Effector CD4-positive, alpha-beta T cell (primary cell): ENCODE measurements at places on chromosomes 6 and 20.

GRCh38 chr20:11267131-11267761 lies 593.4 kb upstream of the JAG1 start:
- no peak for DNase-seq

DNA sequence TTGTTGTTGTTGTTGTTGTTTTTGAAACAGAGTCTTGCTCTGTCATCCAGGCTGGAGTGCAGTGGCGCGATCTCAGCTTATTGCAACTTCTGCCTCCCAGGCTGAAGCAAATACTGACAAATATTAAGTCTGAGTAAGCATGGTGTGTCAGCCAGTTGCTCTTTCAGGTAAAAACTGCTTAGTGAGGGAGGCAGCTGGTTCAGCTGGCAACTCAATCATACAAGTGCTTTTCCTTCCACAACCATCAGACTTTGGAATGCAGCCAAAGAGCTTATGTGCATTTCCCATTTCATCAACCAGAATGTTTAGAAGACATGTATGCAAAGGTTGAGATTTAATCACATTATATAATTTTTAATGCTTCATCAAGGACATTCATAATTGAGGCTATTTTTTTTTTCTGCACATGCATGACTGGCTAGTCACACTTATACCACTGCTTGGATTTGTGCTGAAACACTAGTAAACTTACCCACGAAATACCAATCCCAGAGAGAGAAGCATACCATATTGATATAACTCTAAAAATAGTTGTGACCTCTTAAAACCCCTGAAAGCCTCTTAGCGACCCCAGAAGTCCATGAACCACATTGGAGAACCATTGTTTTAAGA lies 56.0 kb downstream of the CLIC5 start:
- no peak for DNase-seq

DNA sequence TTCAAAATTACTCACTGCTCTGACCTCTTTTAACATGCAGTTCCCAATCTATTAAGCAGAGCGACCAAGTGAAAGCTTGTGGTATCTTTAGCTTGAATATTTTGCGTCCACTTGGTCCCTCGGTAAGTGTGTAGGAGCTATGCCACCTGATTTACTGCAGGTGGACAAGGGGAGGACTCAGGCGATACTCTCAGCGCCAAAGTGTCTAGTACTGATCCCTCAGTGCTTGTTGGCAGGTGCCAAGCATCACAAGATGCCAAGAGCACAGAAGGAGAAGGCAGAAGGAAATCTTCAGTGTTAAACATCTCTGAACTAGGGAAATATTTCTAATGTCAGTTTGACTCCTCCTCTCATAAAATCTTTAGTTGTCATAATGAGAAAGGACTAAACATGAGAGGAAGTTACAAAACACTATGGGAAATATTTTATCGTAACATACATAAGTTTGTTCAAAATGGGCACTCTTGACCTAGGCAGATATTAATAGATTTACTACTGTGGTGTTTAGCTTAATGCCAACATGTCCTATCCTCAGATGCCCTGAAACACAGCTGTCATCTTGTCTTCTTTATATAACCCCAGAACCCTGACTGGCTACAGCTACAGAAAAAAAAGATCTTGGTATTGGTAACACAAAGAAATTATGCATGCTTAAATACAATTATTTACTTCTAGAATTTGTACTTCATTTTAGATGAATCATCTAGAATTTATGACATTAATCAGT lies 19.5 kb downstream of the NHLRC1 start:
- DNase-seq = no peak

- no peak for DNase-seq
These were observed 19.2 kb downstream of the FITM2 start for GRCh38 chr20:44291754-44292153.

GRCh38 chr20:38066969-38067716 lies 33.6 kb downstream of the RPRD1B start:
- no peak for DNase-seq
